Stimulated activated CD4-positive, alpha-beta T cell treated with anti-CD3 and anti-CD28 coated beads, Interleukin-1b, Interleukin-23, amount 100 ng/mL, for 1 hour (primary cell): ENCODE measurements at places on chromosomes 7 and 10.

- no peak for DNase-seq
Measured at GRCh38 chr10:34800624-34801023, 14.5 kb downstream of the PARD3 start.

- no peak for DNase-seq
Measured at GRCh38 chr10:77156406-77156879, 481.2 kb downstream of the KCNMA1 start.

GRCh38 chr7:25117226-25118047 lies 7.6 kb downstream of the CYCS start:
- no peak for DNase-seq

DNA sequence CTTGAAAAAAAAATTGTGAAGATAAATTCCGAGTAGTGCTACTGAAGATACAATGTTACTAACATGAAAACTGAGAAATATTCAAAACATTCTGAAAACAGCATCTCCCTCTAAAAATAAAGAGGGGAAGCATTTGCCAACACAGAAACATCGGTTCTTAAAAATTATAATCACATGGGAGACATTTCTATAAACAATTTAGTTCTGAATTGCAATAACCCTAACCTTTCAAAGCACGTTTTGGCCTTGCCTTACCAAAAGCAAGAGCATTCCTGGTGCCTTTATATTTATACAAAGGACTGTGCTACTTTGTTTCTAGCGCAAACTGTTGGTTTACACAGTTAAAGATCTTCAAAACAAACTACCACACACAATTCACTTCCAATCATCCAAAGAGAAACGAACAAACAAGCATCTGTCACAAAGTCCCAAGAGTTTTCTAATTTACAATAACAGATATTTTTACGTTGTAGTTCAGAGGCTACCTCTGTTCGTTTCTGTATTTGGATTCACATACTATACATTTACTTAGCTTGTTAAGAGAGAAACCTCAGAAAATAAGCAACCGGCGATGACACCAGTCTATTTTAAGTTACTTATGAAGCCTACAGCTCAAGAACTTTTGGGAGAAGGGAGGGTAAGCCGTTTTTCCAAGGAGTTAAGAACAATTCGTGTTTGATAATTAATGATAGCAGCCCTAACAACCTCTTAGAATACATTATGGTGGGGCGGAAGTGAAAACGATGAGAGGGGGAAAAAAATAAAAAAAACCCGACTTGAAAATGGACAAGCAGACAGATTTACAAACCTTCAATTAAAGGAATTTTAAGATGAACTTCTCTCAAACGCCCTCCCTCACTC lies 1.3 kb downstream of the ABI1 start:
- DNase-seq, result no peak

- DNase-seq, result no peak
Measured at GRCh38 chr10:48533540-48533939, 71.3 kb downstream of the ARHGAP22 start.

- DNase-seq, result no peak
Measured at GRCh38 chr10:154348-154747, 19.1 kb downstream of the ZMYND11 start.

DNA sequence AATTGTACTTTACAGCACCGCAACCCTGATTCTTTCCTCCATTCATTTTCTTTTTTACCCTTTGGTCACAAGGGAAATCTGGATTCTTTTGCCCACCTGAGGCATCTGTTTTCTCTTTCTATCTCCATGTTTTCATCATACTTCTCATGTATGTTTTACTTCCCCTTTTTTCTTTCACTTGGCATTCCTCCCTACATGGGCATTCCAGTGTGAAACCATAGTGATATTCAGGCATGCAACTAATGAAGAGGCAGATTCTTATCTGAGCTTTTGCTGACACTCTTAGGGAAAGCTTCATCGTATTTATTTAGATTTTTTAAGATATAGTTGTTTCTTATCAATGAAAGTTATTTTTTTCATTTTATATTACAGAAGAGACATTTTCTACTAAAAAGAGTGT lies 405.2 kb upstream of the TEX47 start:
- DNase-seq, result no peak

DNA sequence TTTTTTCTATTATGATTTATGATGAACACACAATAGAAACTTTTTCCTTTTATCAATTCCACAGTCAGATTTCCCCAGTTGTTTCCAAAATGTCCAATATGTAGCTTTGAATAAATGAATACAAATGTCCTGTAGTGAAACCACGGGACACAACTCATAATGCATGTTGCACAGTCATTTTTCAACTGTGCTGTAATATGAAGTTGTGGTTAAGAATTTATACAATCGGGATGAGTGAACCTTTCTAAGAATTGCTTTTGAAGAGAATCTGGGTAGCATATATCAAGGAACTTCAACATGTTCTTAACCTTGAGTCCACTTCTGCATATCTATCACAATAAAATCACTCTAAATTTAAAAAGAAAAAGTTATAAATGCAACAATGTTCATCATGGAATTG lies 14.6 kb upstream of the ST7 start:
- no peak for DNase-seq

DNA sequence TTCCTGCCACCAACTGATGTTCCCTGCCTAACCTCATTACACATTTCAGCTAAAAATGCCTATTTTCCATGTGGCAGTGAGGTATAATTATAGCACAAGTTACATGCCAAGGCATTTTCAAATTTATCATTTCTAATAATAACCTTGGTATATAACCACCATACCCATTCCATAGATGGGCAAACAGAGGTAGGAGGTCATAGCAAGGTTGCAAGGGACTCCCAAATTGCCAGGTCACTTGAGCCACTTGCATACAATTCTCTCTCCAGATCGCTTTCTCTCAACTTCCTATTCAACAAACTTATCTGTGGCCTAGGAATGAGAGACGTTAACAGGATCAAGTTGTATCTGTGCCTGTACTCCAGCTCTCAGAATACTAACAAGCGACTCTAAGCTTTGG lies 108.3 kb downstream of the ATXN7L1 start:
- DNase-seq, result no peak

GRCh38 chr7:20798081-20798693 lies 11.5 kb upstream of the SP8 start:
- DNase-seq, result no peak

DNA sequence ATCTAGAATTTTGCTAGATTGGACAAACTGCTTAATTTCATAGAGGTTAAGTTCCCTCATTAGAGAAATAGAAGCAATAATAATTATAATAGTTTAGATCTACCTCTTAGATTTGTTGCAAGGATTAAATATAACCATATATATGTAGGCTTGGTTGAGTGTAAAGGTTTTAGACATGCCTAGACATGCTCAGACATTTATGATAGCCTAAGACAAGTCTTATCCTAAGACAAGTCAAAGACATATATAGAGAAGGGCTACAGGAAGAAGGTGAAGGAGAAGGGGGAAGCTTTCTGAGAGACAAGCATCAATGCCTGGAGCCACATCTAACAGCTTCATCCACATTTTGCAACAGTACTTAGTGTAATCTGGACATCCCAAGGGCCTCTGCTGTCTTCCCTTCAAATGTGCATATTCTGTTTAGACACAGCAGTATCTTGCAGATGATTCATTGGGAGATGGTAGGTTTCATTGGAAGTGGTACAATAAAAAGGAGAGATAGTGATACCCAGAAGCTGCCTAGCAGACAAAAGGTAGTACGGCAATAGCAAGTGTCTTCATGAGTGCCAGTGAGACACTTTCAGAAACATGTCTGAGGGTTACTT lies 146.5 kb downstream of the HGF start:
- no peak for DNase-seq
